Thymus (tissue), 14 donors: ENCODE measurements at places on chromosomes 4 and X. TPM values are rescaled to one million over a fixed set of nuclear protein-coding genes. Genes with fewer than 3 reads are reported as not detected.
A peak's percentile ranks its signal among the peaks of the same experiment; 100 is the strongest.

- H3K27me3 ChIP-seq: no peaks in the 10 kb centered on the region
- no peaks in the 10 kb centered on the region for H3K36me3 ChIP-seq
- DNase-seq: no peak
- no peak overlapping the region for H3K4me3 ChIP-seq
Measured at GRCh38 chr4:113584407-113585150, 177.0 kb downstream of the CAMK2D start.

DNA sequence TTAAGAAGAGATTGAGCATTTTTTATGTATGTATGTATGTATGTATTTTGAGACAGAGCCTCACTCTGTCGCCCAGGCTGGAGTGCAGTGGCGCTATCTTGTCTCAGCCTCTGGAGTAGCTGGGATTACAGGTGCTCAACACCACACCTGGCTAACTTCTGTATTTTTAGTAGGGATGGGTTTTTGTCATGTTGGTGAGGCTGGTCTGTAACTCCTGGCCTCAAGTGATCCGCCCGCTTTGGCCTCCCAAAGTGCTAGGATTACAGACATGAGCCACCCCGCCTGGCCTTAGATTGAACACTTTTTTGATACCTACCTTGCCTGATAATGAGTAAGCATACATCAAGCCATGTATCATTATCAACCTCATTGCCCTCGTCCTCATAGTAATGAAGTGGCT, 2.7 kb downstream of the N4BP2 start:
- peaks cover 31% of the 10 kb centered on the region for H3K36me3 ChIP-seq
- DNase-seq: no peak
- H3K27me3 ChIP-seq: no peaks in the 10 kb centered on the region
- H3K4me1 ChIP-seq: peaks cover 7% of the 10 kb centered on the region

DNA sequence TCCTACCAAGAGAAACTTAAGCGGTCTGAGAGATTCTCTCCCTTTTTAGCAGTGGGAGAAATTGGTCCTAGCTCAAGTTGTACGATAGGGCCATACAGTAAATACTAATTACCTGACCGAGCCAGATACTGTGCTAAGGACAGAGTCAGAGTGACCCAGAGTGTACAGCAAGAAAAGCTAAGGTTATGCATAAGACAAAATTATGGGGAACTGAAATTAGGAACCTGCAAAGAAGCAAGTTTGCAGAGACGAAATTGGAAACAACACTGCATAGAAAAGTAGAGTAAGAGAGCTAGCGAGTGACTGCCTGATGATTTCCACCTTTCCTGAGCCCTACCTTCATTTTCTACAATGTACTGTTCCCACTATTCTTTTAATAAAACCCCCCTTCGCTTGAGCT, 278.1 kb downstream of the NKX6-1 start:
- no peaks in the 10 kb centered on the region for H3K27me3 ChIP-seq
- H3K4me3 ChIP-seq: no peak overlapping the region
- H3K4me1 ChIP-seq: no peaks in the 10 kb centered on the region
- H3K27ac ChIP-seq: no peak overlapping the region
- no peaks in the 10 kb centered on the region for H3K36me3 ChIP-seq
- DNase-seq: no peak

GRCh38 chr4:184313702-184314659, 96.3 kb upstream of the ENPP6 start:
- DNase-seq: no peak
- H3K27me3 ChIP-seq: no peaks in the 10 kb centered on the region
- no peaks in the 10 kb centered on the region for H3K36me3 ChIP-seq
- no peaks in the 10 kb centered on the region for H3K4me1 ChIP-seq
- H3K4me3 ChIP-seq: no peak overlapping the region

- DNase-seq: no peak
- H3K27ac ChIP-seq: no peak overlapping the region
- no peaks in the 10 kb centered on the region for H3K27me3 ChIP-seq
Measured at GRCh38 chr4:61293707-61294400, 93.7 kb downstream of the ADGRL3 start.

- H3K4me1 ChIP-seq: no peaks in the 10 kb centered on the region
- no peaks in the 10 kb centered on the region for H3K27me3 ChIP-seq
- H3K27ac ChIP-seq: no peak overlapping the region
- no peak overlapping the region for H3K4me3 ChIP-seq
Measured at GRCh38 chrX:96403446-96403845, 281.2 kb upstream of the DIAPH2 start.

DNA sequence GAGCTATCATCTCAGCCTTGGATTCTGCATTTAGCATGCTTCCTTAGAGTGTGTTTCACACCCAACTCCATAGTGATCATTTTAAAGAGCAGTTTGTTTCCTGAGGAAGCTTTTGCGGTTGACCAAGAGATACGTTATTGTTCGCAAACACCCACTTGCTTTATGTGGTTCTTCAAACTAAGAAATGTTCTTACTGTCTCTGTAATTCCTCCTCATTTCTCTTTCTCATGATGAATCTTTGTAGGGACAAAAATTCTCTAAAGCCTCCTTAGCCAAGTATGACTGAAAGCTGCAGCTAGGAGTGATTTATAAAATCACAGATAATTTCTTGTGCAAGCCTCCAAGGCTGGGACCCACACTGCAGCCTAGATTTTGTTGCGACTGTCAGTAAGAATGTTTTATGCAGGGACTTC, 10.0 kb downstream of the TNIP3 start:
- no peaks in the 10 kb centered on the region for H3K27me3 ChIP-seq
- peaks cover 9% of the 10 kb centered on the region for H3K4me1 ChIP-seq
- peak overlapping the region; percentile 66 for H3K27ac ChIP-seq
- H3K4me3 ChIP-seq: no peak overlapping the region
- H3K36me3 ChIP-seq: no peaks in the 10 kb centered on the region
- DNase-seq: peak; percentile 79

DNA sequence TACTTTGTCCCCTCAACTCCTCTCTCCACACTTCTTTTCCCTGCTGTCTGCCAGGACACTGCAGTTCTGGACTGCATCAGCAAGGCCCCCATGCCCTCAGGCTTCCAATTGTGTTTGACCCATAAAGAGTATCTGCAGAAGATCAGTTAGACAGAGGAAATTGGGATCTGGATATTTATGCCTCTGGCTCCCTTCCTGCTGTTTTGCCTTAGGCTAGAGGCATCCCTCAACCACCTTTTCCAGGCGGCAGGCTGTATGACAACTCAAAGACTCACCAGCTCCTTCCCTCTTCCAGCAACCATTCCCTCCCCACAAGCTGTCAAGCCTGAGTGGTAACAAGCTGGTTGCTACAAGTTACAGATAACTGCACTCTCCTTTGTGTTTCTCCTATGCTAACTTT, 66.4 kb upstream of the NDP start:
- H3K27ac ChIP-seq: no peak overlapping the region
- no peaks in the 10 kb centered on the region for H3K4me1 ChIP-seq

GRCh38 chrX:149151805-149152757, 353.0 kb downstream of the IDS start:
- H3K36me3 ChIP-seq: no peaks in the 10 kb centered on the region
- H3K4me1 ChIP-seq: no peaks in the 10 kb centered on the region
- DNase-seq: no peak

DNA sequence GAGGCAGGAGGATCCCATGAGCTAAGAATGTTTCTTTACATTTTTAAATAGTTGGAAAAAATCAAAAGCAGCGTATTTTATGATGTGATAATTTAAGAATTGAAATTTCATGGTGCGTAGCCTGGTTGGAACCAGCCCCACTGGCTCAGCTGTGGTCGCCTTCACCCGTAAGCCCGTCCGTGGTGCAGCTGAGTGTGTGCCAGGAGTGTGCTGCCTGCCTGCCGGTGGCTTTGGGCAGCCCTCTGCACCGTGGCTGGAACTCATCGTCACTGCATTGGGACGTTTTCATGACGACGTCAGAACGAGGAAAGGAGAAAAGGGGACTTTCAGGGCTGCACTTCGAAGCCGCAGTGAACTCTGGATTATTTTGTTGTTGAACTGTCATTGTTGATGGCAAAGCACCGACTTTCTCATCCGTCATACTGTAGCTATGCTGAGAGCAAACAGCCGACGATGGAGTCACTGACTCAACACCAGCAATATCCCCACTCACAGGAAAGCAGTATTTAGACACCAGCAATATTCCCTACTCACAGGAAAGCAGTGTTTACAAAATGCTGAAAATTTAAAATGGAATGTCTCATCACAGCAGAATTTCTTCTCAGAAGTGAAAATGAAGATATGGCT, 35.1 kb downstream of the PCGF3 start:
- no peaks in the 10 kb centered on the region for H3K4me1 ChIP-seq
- H3K4me3 ChIP-seq: no peak overlapping the region
- peaks cover 48% of the 10 kb centered on the region for H3K36me3 ChIP-seq
- no peak for DNase-seq
- H3K27me3 ChIP-seq: no peaks in the 10 kb centered on the region
- no peak overlapping the region for H3K27ac ChIP-seq

DNA sequence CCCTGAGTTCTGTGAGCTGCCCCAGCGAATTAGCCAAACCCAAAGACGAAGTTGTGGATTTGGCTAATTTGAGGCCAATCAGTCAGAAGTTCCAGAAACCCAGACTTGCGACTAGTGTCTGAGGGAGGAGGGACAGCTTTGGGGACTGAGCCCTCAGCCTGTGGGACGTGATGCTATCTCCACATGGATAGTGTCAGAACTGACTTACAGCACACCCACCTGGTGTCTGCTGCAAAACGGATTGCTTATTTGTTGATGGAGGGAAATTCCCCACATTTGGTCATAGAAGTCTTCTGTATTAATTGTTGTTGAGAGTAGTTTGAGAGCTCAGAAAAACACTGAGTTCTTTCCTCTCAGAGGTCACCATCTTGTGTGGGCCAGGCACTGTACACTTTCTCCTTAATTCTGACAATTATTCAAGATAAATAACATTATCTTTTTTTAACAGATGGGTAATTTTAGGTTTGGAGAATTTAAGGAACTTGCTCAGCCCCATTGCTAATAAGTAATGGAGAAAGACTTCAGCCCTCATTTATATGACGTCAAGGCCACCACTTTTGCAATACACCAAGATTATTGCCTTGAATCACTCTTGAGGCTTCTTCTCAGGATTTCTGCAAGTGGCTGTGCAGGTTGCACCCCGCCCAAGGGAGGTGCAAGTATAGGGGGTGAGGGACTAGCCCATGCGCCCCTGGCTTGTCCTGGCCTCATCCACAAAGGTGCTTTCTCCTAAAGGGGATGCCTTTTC, 16.7 kb downstream of the CLRN2 start:
- H3K27me3 ChIP-seq: no peaks in the 10 kb centered on the region
- no peaks in the 10 kb centered on the region for H3K4me1 ChIP-seq
- H3K36me3 ChIP-seq: no peaks in the 10 kb centered on the region
- DNase-seq: no peak

GRCh38 chrX:17459008-17459611, 84.1 kb downstream of the NHS start:
- H3K4me1 ChIP-seq: no peaks in the 10 kb centered on the region
- H3K4me3 ChIP-seq: no peak overlapping the region
- peak; percentile 12 for DNase-seq
- no peak overlapping the region for H3K27ac ChIP-seq
- no peaks in the 10 kb centered on the region for H3K36me3 ChIP-seq
- H3K27me3 ChIP-seq: no peaks in the 10 kb centered on the region

Gene FAM236B
- total RNA-seq: not detected

Gene SPANXN3
- total RNA-seq: not detected

Gene GPR173
- total RNA-seq: 0.61 TPM

Gene CC2D2A
- 3.3 TPM for total RNA-seq

Gene RNF128
- total RNA-seq: 0.90 TPM

Gene C4orf50
- 0.66 TPM for total RNA-seq

Gene TEX11
- 0.14 TPM for total RNA-seq

Gene COL25A1
- total RNA-seq: 1.5 TPM

Gene CFAP47
- total RNA-seq: 0.05 TPM

Gene NXF2B
- total RNA-seq: not detected

Gene SMR3B
- not detected for total RNA-seq

Gene GLUD2
- 0.71 TPM for total RNA-seq

Gene CHRDL1
- 3.3 TPM for total RNA-seq

Gene SPACA5
- not detected for total RNA-seq

Gene FAM47A
- total RNA-seq: not detected
